Effector CD4-positive, alpha-beta T cell (primary cell): ENCODE measurements at places on chromosomes 11 and 22.

- no peak for DNase-seq
These were observed 8.8 kb upstream of the PDGFB start for GRCh38 chr22:39253435-39254070.

DNA sequence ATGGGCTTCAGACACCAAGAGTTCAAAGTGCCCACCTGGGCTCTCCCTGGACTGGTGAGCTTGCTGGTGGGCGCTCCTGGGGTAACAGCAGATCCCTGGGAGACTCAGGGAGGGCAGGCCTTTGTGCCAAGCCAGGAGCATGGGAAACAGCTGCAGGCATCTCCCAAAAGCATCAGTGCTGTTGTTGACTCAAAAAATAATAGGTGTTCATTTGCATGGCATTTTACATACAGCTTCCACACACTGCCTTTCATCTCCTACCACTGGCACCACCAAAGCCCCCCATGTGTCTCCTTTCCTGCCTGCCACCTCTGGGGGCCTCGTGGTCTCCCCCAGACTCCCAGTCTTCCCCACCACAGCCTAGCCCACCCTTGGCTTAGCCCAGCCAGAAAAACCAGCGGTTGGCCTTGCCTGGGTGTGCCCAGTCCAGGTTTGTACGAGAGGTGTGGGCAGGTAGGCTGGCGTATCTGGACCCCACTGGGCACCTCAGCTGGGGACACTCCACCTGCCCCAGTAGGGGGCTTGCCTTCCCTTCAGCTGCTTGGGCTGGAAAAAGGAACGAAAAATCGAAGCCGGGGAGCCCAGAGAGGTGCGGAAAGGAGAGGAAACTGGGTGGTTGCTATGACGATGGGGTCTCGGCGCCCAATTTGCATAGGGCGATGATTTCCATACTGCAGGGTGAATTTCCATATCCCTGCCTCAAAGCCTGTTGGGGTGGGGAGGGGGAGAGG lies 15.0 kb downstream of the POU2F3 start:
- no peak for DNase-seq

- no peak for DNase-seq
These were observed 24.3 kb downstream of the SERPIND1 start for GRCh38 chr22:20798218-20798617.

- DNase-seq = no peak
These were observed 32.6 kb downstream of the LMO2 start for GRCh38 chr11:33859306-33859705.

- no peak for DNase-seq
These were observed 31.6 kb downstream of the BMAL1 start for GRCh38 chr11:13309156-13309555.

- no peak for DNase-seq
These were observed 2.4 kb downstream of the TRIM22 start for GRCh38 chr11:5691964-5692361.

GRCh38 chr11:76215941-76216340 lies 9.6 kb upstream of the WNT11 start:
- no peak for DNase-seq

DNA sequence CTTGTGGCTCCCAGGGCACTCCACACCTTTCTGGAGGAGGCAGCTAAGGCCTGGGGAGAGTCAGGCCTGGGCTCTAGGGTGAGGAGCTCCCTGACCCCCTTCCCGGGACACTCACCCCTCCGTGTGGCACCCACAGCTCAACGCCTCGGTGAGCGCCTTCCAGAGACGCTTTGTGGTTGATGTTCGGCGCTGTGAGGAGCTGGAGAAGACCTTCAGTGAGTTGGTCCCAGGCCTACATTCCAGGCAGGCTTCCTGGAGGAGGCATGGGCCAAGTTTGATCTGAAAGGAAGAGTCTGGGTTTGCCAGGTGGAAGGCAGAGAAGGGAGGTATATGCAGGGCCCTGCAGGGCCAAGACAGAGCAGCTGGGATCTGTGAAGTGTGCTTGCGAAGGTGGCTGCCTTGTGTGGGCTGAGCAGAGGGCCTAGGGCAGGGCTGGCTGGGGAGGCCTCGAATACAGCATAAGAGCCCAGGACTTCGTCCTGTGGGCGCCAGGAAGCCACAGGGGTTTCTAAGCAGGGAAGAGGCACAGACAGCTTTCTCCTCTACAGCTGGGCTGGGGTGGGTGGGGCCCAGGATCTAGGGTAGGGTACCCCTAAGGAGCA lies 2.9 kb downstream of the TCIRG1 start:
- DNase-seq = no peak

DNA sequence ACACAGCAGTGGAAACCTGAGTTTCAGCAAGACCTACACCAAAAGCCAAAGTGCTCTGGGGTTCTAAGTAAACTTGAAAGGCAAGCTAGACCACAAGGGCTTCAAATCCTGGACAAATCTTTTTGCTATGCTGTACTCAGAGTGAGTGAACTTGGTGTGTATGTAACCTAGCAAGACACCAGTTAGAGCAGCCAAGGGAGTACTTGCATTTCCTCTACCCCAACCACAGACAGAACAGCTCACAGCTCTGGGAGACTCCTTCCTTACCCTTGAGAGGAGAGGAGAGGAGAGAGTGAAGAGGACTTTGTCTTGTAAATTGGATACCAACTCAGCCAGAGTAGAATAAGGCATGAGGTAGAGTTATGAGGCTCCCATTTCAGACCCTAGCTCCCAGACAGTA lies 71.4 kb downstream of the CTSC start:
- no peak for DNase-seq

DNA sequence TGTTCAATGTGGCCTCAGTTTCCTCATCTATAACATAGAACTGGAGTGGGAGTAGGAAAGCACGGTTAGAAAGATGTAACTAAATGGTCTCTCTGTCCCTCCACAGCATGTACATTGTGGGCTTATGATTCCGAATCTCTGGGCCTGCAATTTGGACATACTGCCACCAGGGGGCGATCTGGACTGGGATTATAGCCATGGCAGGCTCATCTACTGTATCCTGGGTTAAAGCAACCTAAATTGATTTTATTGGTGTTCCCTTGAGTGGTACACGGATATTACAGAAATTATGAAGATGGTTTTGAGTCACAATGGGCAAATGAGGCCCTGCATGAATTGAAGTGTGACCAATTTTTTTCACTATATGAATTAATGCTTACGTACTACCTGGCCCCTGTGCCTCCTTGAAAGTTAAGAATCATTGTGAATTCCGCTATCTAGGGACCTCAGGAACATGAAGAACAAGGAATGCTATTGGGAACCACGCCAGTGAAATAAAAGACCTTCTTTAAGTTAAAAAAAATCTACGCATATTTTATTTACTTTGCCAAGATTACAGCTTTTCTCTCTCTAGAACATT lies 32.9 kb downstream of the TST start:
- DNase-seq = no peak

GRCh38 chr11:1810761-1811160 lies 24.0 kb upstream of the SYT8 start:
- DNase-seq = no peak

DNA sequence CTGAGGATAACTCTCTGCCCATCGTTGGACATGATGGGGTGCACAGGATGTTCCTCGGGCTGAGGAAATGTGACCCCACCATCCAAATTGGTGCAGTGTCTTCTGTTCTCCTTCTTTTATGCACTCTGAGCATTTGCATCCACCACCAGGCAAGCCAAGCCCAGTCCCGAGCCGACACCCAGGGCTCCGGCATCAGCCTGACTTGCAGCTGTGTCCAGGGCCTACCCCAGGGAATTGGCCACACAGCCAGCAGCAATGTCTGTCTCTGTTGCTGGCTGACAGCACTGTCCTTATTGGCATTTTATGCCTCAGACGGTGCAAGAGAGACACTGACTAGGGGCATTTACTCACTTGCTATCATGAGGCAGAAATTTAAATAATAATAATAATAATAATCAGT lies 25.4 kb upstream of the CPT1A start:
- no peak for DNase-seq

GRCh38 chr11:808427-809286 lies 1.1 kb upstream of the RPLP2 start:
- no peak for DNase-seq

DNA sequence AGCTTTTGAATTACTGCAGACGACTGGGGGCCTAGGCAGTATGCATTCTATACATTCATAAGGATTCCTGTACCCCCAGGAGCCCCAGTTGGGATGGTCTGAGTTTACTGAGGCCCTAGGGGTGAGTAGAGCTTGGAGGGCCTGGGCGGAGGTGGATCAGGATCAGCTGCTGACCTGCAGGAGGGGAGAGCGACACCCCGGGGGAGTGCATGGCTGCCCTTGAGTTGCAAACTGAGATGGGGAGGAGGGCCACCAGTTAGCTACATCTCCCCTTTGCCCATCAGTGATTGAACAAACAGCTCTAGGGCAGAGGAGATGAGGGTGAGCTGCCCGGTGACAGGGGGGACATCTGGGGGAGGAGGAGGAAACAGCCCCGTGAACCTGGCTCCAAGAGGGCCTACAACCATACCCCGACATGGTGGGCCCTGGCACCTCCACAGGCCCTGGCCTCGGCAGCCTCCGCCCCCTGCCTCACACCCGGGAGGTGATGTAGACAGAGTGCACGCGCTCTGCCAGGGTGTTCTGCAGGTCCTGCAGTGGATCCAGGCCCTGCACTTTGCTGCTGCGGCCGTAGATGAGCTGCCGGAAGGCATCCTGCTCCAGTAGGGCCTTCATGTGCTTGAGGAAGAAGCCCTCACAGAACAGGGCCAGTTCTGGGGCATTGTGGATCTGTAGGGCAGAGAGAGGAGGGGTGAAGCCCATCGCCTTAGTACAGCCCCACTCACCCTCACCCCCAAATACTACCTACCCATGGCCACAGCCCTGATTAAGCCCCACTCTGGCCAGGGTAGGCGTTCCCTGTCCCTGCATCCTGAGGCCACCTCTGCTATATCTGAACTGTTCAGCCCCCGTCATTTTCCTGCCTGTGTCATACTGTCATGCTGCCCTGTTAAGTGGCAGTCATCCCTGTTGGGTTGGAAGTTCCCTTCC lies 46.8 kb downstream of the NAT10 start:
- no peak for DNase-seq

GRCh38 chr22:26168330-26168851 lies 871 bp upstream of the SEZ6L start:
- DNase-seq = no peak

DNA sequence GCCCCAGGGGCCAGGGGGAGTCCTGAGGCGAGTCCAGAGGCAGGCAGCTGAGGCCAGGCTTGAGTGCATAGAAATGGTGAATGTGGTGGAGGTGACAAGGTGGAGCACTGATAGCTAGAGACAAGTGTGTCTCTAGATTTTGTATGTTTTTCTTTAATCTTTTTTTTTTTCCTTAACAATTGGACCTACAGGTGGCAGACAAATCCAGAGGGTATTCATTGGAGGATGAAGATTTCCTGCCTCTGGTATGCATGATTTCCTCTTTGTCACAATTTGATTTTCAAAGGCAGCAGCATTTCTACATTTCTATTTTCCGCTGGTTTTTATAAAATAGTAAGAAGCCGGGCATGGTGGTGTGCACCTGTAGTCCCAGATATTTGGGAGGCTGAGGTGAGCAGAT lies 47.7 kb upstream of the DKK3 start:
- DNase-seq = no peak

- DNase-seq = no peak
These were observed 61.0 kb upstream of the BIRC3 start for GRCh38 chr11:102256251-102256650.

DNA sequence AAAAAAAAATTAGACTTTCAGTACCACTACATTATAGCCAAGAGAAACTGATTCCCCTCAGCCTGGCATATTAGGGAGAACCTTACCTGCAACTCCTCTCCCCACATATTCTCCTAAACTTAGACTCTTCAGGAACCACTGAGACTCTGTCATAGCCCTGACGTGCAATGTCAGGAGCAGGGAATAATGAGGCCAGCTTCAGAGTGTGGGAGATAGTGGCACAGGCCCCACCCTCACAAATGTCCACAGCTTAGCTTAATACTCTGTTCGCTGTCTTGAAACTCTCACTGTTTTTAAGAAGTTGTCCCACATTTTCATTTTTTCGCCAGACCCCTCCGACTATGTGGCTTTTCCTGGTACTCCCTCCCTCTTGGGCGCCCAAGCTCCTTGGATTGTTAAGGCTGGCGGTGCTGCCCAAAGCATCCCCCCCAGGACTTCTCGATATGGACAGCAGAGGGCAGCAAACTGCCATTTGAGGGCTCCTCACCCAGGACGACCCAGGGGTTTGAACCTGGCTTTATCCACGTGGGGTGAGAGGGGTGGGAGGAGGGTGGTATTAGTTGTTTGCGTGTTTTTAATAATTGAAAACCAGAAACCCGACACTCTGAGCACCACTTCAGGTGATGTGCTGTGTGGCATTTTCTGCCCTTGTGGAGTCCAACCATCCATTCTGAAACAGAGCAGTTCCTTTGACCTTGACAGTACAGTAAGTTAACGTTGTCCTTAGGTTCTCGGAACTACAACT lies 45.2 kb upstream of the RASSF10 start:
- DNase-seq = peak; percentile 48

- no peak for DNase-seq
These were observed 517.9 kb downstream of the NTM start for GRCh38 chr11:131888230-131888855.

DNA sequence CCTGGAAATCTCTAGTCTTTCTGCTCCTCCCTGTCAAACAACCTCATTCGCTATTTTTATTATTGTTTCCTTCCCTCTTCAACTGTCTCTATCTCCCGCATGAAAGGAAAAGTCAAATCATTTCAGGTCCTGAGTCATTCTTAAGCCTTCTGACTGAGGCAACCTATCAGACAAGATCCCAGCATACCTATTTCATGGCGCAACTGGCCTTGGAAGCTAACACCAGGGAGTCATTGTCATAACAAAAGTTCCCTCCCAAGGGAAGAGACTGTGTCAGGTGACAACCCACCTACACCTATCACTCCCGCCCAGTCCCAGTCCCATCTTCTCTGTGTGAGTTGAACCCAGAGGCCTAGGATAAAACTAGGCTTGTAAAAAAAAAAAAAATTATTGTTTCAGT lies 10.2 kb upstream of the ARHGAP42 start:
- no peak for DNase-seq

DNA sequence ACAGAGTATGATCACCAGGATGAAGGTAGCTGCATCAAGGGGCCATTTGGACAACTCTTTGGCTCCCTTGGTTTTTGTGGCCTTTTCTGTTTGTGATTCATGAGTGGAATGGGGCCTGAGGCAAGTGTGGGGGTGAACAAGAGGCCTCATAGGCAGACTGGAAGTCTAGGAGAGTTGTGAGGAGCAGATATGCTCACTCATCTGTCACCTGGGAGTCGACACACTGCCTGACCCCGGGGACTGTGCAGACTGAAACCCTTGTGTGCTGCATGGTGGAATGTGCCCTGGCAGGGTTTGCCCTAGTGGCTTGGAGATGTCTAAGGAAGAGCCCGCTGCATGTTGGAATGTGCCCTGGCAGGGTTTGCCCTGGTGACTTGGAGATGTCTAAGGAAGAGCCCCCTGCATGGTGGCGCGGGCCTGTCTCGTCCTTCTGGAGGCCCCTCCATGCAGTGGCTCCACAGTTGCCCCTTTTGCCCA lies 60.0 kb downstream of the MED15 start:
- DNase-seq = no peak

- no peak for DNase-seq
These were observed 139.9 kb upstream of the NARS2 start for GRCh38 chr11:78714539-78714938.

DNA sequence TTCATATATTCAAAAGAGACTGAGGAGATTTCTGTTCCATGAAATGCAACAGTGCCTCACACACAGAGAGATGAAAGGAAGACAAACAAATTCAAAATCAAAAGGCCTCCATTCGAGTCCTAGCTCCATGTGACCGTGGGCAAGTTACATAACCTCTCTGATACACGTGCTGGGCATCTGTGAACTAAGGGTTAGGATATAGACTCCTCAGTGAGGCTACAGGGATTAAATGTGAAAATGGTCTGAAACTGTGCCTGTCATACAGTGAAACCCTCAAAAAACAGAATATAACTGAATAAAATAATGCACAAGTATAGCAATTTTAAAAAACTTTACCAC lies 111.8 kb upstream of the MTMR2 start:
- no peak for DNase-seq

- no peak for DNase-seq
These were observed 55.3 kb upstream of the TEAD1 start for GRCh38 chr11:12618743-12619540.
